ENCODE measurements at places on chromosomes 3 and 15.

DNA sequence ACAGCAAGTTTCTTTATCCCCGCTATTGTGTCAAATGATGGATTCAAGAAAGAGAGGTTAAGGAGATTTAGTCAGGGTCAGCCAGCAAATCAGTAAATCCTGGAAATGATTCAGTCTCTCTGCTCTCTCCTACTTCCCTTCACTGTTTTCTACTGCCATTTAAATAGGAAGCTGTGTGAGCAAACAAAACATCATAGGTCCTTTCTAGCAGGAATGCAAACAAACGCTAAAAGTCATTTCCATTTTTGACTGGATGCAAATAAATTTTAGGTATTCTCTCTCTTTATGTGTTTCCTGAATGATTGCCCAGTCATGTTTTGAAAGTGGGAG, 299.4 kb upstream of the RORA start:
- no peaks in the 10 kb centered on the region for H3K4me1 ChIP-seq
- no peaks in the 10 kb centered on the region for H3K27me3 ChIP-seq
- H3K4me3 ChIP-seq: no peak overlapping the region
- no peak for DNase-seq
- no peaks in the 10 kb centered on the region for H3K36me3 ChIP-seq

DNA sequence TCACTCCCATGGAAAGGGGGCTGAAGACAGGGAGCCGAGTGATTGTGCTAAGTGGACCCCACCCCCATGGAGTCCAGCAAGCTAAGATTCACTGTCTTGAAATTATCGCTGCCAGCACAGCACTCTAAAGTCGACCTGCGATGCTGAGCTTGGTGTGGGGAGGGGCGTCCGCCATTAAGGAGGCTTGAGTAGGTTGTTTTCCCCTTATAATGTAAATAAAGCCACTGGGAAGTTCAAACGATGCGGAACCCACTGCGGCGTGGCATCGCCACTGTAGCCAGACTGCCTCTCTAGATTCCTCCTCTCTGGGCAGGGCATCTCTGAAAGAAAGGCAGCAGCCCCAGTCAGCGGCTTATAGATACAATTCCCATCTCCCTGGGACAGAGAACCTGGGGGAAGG, 10.9 kb upstream of the SRGAP3 start:
- H3K27ac ChIP-seq: no peak overlapping the region
- DNase-seq: no peak
- H3K36me3 ChIP-seq: no peaks in the 10 kb centered on the region
- no peak overlapping the region for H3K4me3 ChIP-seq

- no peak overlapping the region for H3K4me3 ChIP-seq
- H3K4me1 ChIP-seq: peaks cover 55% of the 10 kb centered on the region
- H3K27ac ChIP-seq: peak overlapping the region; percentile 84
- peaks cover 21% of the 10 kb centered on the region for H3K36me3 ChIP-seq
- no peaks in the 10 kb centered on the region for H3K27me3 ChIP-seq
- DNase-seq: no peak
Observed at GRCh38 chr3:140467104-140467577, 210.7 kb upstream of the TRIM42 start.

DNA sequence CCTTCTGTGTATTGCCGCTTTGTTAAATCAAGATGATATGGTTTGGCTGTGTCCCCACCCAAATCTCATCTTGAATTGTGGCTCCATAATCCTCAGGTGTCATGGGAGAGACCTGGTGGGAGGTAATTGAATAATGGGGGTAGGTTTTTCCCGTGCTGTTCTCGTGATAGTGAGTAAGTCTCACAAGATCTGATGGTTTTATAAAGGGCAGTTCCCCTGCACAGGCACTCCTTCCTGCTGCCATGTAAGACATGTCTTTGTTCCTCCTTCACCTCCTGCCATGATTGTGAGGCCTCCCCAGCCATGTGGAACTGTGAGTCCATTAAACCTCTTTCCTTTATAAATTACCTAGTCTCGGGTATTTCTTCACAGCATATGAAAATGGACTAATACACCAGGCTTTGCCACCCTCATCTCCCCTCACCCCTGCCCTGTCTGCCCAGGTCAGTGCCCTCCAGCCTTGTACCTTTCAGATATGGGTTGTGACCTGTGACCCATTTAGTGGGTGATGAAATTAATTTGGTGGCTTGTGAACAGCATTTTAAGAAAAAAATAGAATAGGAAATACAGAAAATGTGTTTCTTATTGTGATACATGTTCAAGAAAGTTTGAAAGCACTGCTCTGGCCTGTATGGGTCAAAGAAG, 56.1 kb upstream of the MCF2L2 start:
- no peak overlapping the region for H3K27ac ChIP-seq
- H3K4me1 ChIP-seq: peaks cover 15% of the 10 kb centered on the region
- H3K4me3 ChIP-seq: no peak overlapping the region
- H3K36me3 ChIP-seq: no peaks in the 10 kb centered on the region
- H3K27me3 ChIP-seq: no peaks in the 10 kb centered on the region

- H3K27me3 ChIP-seq: peaks cover 8% of the 10 kb centered on the region
- H3K4me3 ChIP-seq: no peak overlapping the region
- no peak for DNase-seq
- H3K4me1 ChIP-seq: no peaks in the 10 kb centered on the region
Observed at GRCh38 chr3:131250466-131250865, 131.1 kb upstream of the NUDT16 start.

GRCh38 chr15:33621141-33621540, 310.4 kb downstream of the RYR3 start:
- H3K36me3 ChIP-seq: no peaks in the 10 kb centered on the region
- H3K27ac ChIP-seq: no peak overlapping the region
- no peaks in the 10 kb centered on the region for H3K4me1 ChIP-seq
- no peak for DNase-seq
- no peak overlapping the region for H3K4me3 ChIP-seq

DNA sequence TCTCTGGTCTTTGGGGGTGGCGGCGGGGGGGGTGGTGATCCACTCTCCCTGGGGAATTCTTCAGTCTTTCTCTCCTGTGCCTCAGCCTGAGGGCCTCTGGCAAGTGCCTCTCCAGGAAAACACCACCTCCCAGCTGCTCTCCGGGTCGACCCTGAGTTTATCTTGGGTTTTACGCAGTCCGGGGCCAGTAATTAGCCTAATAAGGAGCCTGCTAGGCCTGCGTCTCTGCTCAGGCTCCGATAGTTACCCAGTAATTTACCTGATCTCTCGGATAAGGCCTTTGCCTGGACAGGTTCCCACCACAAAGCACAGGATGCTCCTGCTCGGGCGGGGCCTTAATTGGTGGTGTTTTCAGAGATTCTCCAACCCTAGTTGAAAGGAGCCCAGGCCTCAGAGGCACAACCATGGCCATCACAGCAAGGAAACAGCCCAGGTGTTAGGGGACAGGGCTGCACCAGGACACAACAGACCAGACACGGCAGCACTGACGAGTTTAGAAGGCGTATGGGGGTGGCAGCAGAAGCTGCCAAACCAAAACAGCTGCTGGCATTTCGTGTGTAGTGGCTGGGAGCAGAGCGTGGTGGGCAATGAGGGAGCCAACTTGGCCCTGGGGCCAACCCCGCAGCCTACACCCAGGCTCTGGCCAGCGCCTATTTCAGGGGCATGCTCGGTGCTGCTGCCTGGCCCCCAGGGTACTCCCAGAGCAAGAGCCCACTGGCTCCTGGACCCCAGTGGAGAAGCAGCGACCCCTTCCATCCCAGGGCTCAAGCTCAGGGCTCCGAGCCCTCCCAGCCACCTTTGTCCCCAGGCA, 71.4 kb downstream of the KLF13 start:
- DNase-seq: no peak
- H3K27ac ChIP-seq: no peak overlapping the region
- H3K36me3 ChIP-seq: no peaks in the 10 kb centered on the region
- H3K4me1 ChIP-seq: peaks cover 43% of the 10 kb centered on the region
- no peak overlapping the region for H3K4me3 ChIP-seq
- no peaks in the 10 kb centered on the region for H3K27me3 ChIP-seq

GRCh38 chr15:64430000-64430735, 30.2 kb upstream of the ZNF609 start:
- peaks cover 30% of the 10 kb centered on the region for H3K36me3 ChIP-seq
- H3K27me3 ChIP-seq: no peaks in the 10 kb centered on the region
- H3K27ac ChIP-seq: peak overlapping the region; percentile 56
- H3K4me1 ChIP-seq: peaks cover 18% of the 10 kb centered on the region
- no peak overlapping the region for H3K4me3 ChIP-seq

- no peak for DNase-seq
- H3K4me1 ChIP-seq: peaks cover 62% of the 10 kb centered on the region
- no peaks in the 10 kb centered on the region for H3K27me3 ChIP-seq
- H3K36me3 ChIP-seq: peaks cover 1% of the 10 kb centered on the region
- H3K4me3 ChIP-seq: peak overlapping the region; percentile 87
Observed at GRCh38 chr15:64701482-64702184, 73.8 kb downstream of the RBPMS2 start.

GRCh38 chr15:31216215-31216911, 110.3 kb upstream of the KLF13 start:
- peak overlapping the region; percentile 62 for H3K27ac ChIP-seq
- no peak for DNase-seq
- H3K36me3 ChIP-seq: no peaks in the 10 kb centered on the region

DNA sequence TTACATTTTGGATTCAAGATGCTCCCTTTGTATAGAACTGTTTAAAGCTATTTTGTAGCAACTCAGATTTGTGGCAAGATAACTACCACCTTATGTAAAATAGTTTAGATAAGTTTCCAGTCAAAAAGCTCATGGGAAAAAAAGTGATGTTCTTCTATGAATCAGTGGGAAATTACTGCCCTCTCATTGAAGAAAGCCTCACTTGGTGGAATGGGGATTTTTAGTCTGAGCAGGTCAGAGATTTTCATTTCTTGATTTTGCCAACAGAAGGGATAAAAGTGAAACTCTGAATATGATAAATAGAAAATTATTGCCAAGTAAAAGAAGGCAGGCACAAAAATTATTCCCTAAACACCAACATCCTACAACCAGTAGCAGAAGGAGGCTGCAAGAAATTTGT, 25.8 kb upstream of the CSTA start:
- H3K27ac ChIP-seq: no peak overlapping the region
- no peaks in the 10 kb centered on the region for H3K36me3 ChIP-seq
- no peak overlapping the region for H3K4me3 ChIP-seq

DNA sequence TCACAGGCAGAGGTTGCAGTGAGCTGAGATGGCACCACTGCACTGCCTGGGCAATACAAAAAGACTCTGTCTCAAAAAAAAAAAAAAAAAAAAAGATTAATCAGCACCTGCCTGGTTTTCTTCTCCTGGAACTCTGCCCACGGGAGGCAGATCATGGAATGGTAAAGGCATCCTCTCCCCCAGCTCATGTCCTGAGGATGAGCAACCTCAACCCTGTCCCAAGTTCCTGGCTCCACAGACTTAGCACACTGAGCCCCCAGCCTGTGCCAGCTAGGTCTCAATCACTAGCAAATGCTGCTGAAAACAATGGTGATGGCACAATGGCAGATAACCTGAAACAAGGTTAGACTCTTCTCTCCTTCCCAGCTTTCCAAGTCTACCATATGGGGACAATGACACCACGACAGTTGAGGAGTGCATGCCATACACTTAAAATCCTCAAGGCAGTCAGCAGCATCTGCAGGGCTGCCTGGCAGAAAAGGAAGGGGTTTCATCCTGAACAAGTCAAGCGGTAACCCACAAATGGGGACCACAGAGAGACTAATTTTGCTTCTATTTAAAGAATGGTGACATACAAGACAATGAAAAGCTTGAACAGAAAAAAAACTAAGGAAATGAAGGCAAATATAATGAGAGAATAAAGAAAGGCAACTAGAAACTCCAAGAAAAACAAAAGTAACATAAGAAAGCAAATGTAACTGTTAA, 4.8 kb downstream of the CLN6 start:
- H3K4me1 ChIP-seq: peaks cover 16% of the 10 kb centered on the region
- H3K27ac ChIP-seq: no peak overlapping the region
- H3K36me3 ChIP-seq: no peaks in the 10 kb centered on the region
- no peak overlapping the region for H3K4me3 ChIP-seq

GRCh38 chr3:148931574-148931973, 59.8 kb upstream of the GYG1 start:
- H3K4me1 ChIP-seq: peaks cover 6% of the 10 kb centered on the region
- no peak overlapping the region for H3K4me3 ChIP-seq
- H3K27me3 ChIP-seq: peaks cover 12% of the 10 kb centered on the region
- H3K36me3 ChIP-seq: no peaks in the 10 kb centered on the region

GRCh38 chr15:70093481-70094319, 4.0 kb downstream of the TLE3 start:
- no peaks in the 10 kb centered on the region for H3K27me3 ChIP-seq
- no peak overlapping the region for H3K27ac ChIP-seq
- no peak for DNase-seq
- H3K36me3 ChIP-seq: peaks cover 22% of the 10 kb centered on the region

GRCh38 chr3:122233101-122233952, 49.9 kb downstream of the CASR start:
- no peak overlapping the region for H3K4me3 ChIP-seq
- H3K27me3 ChIP-seq: no peaks in the 10 kb centered on the region
- no peak for DNase-seq
- no peak overlapping the region for H3K27ac ChIP-seq

- H3K4me1 ChIP-seq: no peaks in the 10 kb centered on the region
- H3K4me3 ChIP-seq: no peak overlapping the region
- H3K36me3 ChIP-seq: no peaks in the 10 kb centered on the region
Observed at GRCh38 chr15:60135961-60136360, 131.8 kb downstream of the FOXB1 start.

DNA sequence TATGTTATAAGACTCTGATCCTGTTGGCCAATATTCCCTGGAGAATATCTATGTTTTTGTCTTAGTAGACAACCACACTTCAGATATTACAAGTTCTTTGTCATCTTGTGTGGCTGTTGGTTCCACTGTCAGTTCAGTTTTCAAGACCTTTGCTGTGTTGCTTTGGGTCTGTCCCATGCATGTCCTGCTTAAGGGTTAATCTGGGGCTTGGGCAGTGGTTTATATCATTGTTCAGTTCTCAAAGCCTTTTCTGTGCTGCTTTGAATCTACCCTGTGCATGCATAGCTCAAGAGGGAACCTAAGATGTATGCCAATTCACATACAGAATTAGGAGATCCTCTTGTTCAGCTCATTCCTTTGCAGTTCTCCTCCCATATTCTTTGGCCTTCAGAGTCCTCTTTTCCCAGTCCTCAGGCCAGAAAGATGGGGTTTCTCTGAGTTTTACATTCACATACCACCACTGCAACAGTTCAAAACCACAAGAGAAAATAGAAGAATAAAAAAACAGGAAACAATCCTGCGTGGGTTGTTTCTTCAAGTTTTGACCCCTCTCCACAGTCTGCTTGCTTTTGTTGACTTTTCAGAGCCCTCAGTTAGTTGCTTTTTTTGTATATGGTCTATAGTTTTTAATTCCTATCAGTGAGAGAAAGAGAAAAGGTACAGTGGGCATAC, 21.6 kb downstream of the BUB1B start:
- no peak overlapping the region for H3K4me3 ChIP-seq
- H3K4me1 ChIP-seq: peaks cover 28% of the 10 kb centered on the region
- H3K36me3 ChIP-seq: peaks cover 2% of the 10 kb centered on the region
- DNase-seq: no peak
- peak overlapping the region; percentile 68 for H3K27ac ChIP-seq

- peak overlapping the region; percentile 7 for H3K27ac ChIP-seq
- H3K4me1 ChIP-seq: peaks cover 40% of the 10 kb centered on the region
- no peaks in the 10 kb centered on the region for H3K27me3 ChIP-seq
- DNase-seq: no peak
- no peak overlapping the region for H3K4me3 ChIP-seq
- H3K36me3 ChIP-seq: peaks cover 2% of the 10 kb centered on the region
Observed at GRCh38 chr15:80991421-80991820, 1.8 kb upstream of the MESD start.

GRCh38 chr15:64581408-64581761, 121.0 kb downstream of the ZNF609 start:
- H3K27ac ChIP-seq: no peak overlapping the region
- no peaks in the 10 kb centered on the region for H3K27me3 ChIP-seq
- H3K4me1 ChIP-seq: peaks cover 9% of the 10 kb centered on the region
- no peak for DNase-seq
- H3K4me3 ChIP-seq: no peak overlapping the region

All from osteocyte (in vitro differentiated cells).